ENCODE measurements at places on chromosomes 4 and X.

DNA sequence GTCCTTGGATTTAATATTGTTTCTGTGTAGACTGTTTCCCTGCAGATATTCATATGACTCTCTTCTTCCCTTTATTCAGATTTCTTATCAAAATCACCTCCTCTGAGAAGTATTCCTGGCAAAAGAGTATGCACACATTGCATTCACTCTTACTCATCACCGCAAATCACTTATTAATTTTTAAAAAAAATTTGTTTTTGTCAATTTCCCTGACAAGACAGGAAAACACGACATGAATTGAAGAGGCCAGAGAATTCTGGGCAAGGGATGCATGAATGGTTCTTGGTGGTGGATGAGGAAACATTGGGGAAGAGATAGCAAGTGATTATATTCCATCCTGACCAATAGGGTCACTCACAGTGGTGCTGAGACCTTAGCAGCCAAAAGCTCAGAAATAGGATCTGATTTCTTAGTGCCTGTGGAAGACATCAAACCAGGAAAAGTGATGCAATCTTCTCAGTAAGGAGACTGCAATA, 522.5 kb upstream of the AGA start:
- DNase-seq, result no peak

DNA sequence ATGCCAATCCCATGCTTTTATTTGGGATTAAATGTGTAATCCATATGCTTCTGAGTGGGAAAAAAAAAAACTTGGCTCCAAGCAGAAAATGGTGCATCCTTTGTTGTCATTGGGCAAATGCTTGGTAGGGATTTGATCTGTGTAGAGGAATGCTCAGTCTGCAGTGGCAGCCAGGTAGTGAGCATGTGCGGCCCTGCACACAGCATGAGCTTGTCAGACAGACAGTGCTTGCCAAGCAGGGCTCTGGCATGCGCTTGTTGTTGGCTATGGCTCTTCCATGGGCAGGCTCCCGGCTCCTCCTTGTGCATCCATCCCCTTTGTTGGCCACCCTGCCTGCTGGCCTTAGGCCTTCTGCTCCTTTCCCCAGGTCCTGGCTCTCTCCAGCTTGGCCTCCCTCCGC, 130.3 kb downstream of the GPR143 start:
- DNase-seq, result no peak

- DNase-seq, result no peak
Observed at GRCh38 chr4:137524725-137525369, 7.4 kb downstream of the PCDH18 start.

DNA sequence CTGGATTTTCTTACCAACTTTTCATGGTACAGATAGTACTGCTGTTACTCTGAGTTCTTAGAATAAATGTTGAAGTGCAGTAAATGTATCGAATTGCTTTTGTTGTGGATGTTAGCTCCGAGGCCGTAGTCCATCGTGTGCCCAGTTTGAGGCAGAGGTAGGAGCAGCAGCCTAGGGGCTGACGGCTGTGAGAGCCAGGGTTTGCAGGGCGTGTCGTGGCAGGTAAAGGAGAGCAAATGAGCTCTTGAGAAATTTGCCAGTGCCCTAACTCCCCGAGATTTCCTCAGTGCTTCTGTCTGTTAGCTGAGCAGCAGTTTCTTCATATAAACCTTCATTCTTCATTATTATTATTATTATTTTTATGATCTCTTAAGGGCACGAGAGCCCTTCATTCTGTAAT, 21.6 kb downstream of the PRIMPOL start:
- no peak for DNase-seq

- DNase-seq, result no peak
Observed at GRCh38 chr4:77636902-77637301, 31.3 kb downstream of the CXCL13 start.

GRCh38 chrX:23797371-23798128, 14.6 kb downstream of the SAT1 start:
- DNase-seq, result no peak

- no peak for DNase-seq
Observed at GRCh38 chr4:73662709-73663546, 42.7 kb upstream of the RASSF6 start.

GRCh38 chrX:102669526-102669925, 18.2 kb downstream of the GPRASP1 start:
- DNase-seq, result no peak

All from stimulated activated effector memory CD8-positive, alpha-beta T cell treated with anti-CD3 and anti-CD28 coated beads, Interleukin-12 subunit alpha, Interleukin-12 subunit beta, amount 100 ng/mL, for 72 hours (primary cell).